Endothelial cell of umbilical vein (primary cell): ENCODE measurements at places on chromosomes 1 and 21. TPM values are rescaled to one million over a fixed set of nuclear protein-coding genes. Genes with fewer than 3 reads are reported as not detected.

GRCh38 chr1:54153535-54154439 lies 987 bp upstream of the CDCP2 start:
- peaks cover 3% of the 10 kb centered on the region for H3K27me3 ChIP-seq
- no peaks in the 10 kb centered on the region for H3K36me3 ChIP-seq
- no peaks in the 10 kb centered on the region for H3K4me1 ChIP-seq

- no peak overlapping the region for H3K4me3 ChIP-seq
- no peak for DNase-seq
- no peak overlapping the region for H3K27ac ChIP-seq
Measured at GRCh38 chr21:26777166-26777565, 68.0 kb downstream of the ADAMTS1 start.

- H3K36me3 ChIP-seq = peaks cover 2% of the 10 kb centered on the region
- DNase-seq = no peak
- H3K27me3 ChIP-seq = no peaks in the 10 kb centered on the region
- no peak overlapping the region for H3K27ac ChIP-seq
Measured at GRCh38 chr21:44793592-44794374, 7.8 kb downstream of the UBE2G2 start.

ESPN gene
- 0.71 and 2.2 TPM in 2 replicates for total RNA-seq

SLC26A9 gene
- 0.12 and 0.20 TPM in 2 replicates for total RNA-seq

TMEM125 gene
- not detected in 2 replicates for total RNA-seq

GRCh38 chr1:75922698-75923097 lies 9.5 kb downstream of the ASB17 start:
- peaks cover 4% of the 10 kb centered on the region for H3K27me3 ChIP-seq
- no peak overlapping the region for H3K27ac ChIP-seq
- no peaks in the 10 kb centered on the region for H3K36me3 ChIP-seq
- no peak overlapping the region for H3K4me3 ChIP-seq

GRCh38 chr1:61770131-61770530 lies 27.9 kb downstream of the PATJ start:
- H3K27me3 ChIP-seq = no peaks in the 10 kb centered on the region
- no peak overlapping the region for H3K4me3 ChIP-seq
- no peak for DNase-seq
- no peaks in the 10 kb centered on the region for H3K4me1 ChIP-seq
- no peaks in the 10 kb centered on the region for H3K36me3 ChIP-seq

PAPPA2 gene
- total RNA-seq = not detected in 2 replicates

SPATA1 gene
- total RNA-seq = 1.7 and 2.6 TPM in 2 replicates

DNA sequence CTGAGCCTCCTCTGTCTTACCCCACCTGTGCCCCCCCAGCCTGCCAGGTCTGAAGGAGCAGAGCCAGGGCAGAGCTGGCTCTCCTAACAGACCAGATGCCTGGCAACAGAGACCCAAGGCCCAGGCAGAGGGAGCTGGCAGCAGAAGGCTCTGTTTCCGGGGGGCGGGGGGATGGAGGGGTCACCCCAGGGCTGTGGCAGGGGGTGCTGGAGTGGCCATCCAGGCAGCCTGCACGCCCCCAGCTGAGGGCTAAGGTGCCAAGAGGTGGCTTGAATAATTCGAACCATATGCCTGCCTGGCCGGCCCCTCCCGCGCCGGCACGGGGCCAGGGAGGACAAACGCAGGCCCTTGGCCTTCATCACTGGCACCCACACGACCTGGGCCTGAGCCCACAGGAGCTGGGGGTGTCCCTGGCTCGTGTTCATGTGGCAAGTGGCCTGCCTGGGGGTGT lies 16.0 kb upstream of the PLEKHG5 start:
- H3K36me3 ChIP-seq = no peaks in the 10 kb centered on the region
- DNase-seq = no peak
- H3K4me3 ChIP-seq = no peak overlapping the region
- no peak overlapping the region for H3K27ac ChIP-seq
- H3K27me3 ChIP-seq = no peaks in the 10 kb centered on the region

ERICH3 gene
- total RNA-seq = not detected in 2 replicates

DNA sequence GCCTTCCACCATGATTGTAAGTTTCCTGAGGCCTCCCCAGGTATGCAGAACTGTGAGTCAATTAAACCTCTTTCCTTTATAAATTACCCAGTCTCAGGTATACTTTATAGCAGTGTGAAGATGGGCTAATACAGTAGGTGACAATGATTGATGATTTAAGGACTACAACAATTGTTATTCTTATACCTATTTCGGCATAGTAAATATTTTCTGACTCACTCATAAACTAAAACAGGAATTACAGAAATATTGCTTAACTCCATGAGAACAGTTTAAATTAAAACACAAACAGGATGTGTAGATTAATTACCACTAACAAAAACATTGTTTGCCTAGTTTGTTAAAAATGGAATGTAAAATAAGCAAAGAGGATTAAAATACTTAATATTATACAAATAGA lies 839.9 kb downstream of the LTN1 start:
- no peaks in the 10 kb centered on the region for H3K4me1 ChIP-seq
- H3K4me3 ChIP-seq = no peak overlapping the region
- no peaks in the 10 kb centered on the region for H3K27me3 ChIP-seq
- no peaks in the 10 kb centered on the region for H3K36me3 ChIP-seq
- H3K27ac ChIP-seq = no peak overlapping the region

- H3K36me3 ChIP-seq = no peaks in the 10 kb centered on the region
- DNase-seq = no peak
- H3K4me1 ChIP-seq = no peaks in the 10 kb centered on the region
Measured at GRCh38 chr1:10814312-10814711, 17.9 kb upstream of the CASZ1 start.

DNA sequence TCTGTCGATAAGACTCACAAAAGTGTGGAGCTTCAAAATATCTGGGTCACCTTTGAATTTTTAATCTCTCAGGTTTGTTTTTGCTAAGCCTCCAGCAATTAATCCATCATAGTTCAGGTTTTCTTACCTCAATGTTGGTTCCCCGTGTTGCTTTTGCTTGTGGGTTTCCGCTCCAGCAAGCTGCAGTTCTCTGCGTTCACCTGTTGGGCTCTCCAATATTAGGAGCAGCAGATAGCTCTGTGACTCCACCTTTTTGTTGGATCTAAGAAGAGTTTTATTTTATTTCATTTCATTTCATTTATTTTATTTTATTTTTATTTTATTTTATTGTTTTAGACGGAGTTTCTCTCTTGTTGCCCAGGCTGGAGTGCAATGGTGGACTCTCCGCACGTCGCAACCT lies 335.5 kb downstream of the COL11A1 start:
- H3K4me1 ChIP-seq = no peaks in the 10 kb centered on the region
- no peak overlapping the region for H3K27ac ChIP-seq
- no peak overlapping the region for H3K4me3 ChIP-seq
- no peaks in the 10 kb centered on the region for H3K27me3 ChIP-seq
- DNase-seq = no peak
- H3K36me3 ChIP-seq = no peaks in the 10 kb centered on the region

GRCh38 chr1:203180611-203181330 lies 5.1 kb upstream of the MYBPH start:
- H3K27me3 ChIP-seq = peaks cover 3% of the 10 kb centered on the region
- H3K36me3 ChIP-seq = no peaks in the 10 kb centered on the region
- DNase-seq = no peak
- H3K4me3 ChIP-seq = no peak overlapping the region
- H3K4me1 ChIP-seq = peaks cover 6% of the 10 kb centered on the region

DNA sequence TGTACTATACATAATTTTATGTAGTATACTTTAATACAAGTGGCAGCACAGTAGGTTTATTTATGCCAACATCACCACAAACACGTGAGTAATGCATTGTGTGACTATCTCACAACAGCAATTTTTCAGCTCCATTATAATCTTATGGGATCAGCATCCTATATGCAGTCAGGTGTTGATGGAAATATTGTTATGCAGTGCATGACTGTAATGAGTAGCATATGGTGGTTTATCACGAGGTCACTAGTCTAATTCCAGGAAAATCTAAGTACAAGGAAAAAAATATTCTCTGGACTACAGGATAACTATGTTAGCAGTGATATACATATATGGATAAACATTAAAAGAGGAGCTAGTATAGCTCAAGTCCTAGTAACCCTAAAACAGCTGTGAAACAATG lies 69.0 kb downstream of the ATP1B1 start:
- H3K27ac ChIP-seq = no peak overlapping the region
- H3K27me3 ChIP-seq = no peaks in the 10 kb centered on the region
- no peaks in the 10 kb centered on the region for H3K4me1 ChIP-seq
- H3K4me3 ChIP-seq = no peak overlapping the region
- H3K36me3 ChIP-seq = no peaks in the 10 kb centered on the region

DNA sequence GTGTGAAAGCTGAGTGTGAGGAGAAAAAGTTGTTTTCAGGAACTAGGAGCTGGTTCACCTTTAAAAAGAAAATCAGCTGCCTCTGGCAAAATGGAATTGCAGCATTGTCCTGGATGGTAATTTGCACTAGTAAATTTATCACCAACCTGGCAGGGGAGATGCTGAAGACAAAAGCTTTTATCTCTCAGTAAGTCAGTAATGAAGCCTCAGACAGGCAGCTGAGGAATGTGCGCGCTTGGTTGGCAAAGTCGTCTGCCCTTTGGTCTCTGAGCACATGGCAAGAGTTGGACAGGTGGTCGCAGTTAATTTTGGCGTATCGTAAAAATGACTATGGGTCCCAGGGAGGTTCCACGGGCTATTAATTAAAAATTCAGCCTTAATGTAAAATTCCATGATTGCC lies 131.9 kb downstream of the BACH1 start:
- H3K27ac ChIP-seq = no peak overlapping the region
- no peak overlapping the region for H3K4me3 ChIP-seq
- H3K27me3 ChIP-seq = no peaks in the 10 kb centered on the region
- no peaks in the 10 kb centered on the region for H3K36me3 ChIP-seq
- no peak for DNase-seq

HRNR gene
- not detected in 2 replicates for total RNA-seq

DNA sequence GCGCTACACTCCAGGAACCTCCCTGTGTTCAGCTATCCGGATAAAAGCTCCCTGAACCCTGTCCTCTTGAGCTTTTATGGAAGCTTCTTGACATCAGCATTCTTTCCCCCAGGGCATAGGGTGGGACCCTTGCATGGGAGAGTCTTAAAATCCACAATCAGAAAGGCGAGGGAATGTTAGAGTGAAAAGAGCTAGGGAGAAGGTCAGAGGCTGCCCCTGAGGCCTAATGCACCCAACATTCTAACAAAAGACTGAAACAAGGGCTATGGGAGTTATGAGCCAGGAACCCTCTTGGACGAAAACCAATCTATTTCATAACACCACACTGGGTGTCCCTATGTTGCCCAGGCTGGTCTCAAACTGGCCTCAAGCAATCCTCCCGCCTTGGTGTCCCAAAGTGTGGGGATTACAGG lies 36.7 kb downstream of the NEK2 start:
- no peak for DNase-seq
- H3K27ac ChIP-seq = peak overlapping the region; percentile 15
- H3K4me3 ChIP-seq = no peak overlapping the region
